ENCODE measurements at places on chromosomes 4 and X. TPM values are rescaled to one million over a fixed set of nuclear protein-coding genes. Genes with fewer than 3 reads are reported as not detected.

MID1 gene
- total RNA-seq, result 12.1 TPM

- no peak for DNase-seq
Measured at GRCh38 chr4:60897415-60897814, 302.7 kb upstream of the ADGRL3 start.

CLRN2 gene
- total RNA-seq, result not detected

- no peak for DNase-seq
Measured at GRCh38 chr4:158033416-158034120, 139.3 kb downstream of the GASK1B start.

NWD2 gene
- total RNA-seq, result not detected

DNA sequence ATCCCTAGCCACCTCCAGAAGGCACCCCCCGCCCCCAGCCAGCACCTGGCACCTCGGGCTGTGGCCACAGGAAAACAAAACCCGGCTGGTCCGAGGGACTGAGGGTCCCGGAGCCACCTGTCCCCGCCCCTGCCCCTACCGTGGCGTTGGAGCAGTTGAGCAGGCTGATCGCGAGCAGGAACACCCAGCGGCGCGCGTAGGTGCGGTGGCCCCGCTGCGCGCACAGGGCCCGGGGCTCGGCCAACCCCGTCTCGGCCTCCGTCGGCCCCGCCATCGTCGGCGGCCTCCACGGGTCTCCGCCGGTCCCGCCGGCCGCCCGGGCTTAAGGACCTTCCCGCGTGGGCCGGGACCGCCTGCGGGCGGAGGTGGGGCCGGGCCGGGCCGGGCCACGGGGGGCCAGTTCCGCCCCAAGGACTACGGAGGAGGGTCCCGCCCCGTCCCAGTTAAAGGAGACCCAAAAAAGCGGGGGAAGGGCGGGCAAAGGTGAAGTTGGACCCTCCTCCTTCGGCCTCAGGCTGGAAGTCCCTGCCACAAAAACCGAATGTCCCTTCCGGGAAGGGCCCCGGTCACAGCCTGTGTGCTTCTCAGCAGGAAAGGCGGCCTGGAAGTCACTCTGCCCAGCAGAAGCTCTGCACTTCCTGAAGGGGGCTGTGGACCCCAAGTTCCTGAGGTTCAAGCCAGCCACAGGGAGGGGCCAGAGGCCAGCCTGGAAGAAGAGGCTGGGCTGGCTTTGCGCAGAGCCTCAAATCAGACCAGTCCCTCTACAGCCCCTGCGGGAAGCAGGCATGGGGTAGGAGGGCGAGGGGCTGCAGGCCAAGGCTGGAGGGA lies at the start of gene SLC49A3:
Gene SLC49A3, minus strand, starts transcription at position 298 of the 828 bp plus-strand sequence. Its CDS starts 24 bp downstream, at position 274.
- DNase-seq, result no peak

DNA sequence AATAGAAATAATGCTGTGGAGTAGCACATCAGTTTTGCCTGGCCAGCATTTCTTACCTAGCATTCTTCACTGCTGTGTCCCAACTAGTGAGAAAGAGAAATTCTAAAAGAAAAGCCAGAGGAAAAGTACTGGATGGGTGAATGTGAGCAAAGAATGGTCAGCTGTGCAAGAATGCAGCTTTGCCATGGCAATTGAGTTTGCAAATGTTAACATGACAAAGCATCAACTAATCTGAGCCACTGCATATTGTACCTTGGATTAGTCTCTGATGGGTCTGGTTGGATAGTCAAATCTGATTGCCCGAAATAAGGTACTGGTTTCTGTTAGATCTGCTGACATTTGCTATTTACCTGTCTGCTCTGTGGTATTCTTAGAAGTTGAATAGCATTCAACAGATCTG lies 38.7 kb downstream of the ADD1 start:
- DNase-seq, result no peak

- DNase-seq, result no peak
Measured at GRCh38 chr4:145563293-145563985, 55.7 kb upstream of the MMAA start.

Measured in chondrocyte (in vitro differentiated cells).